COLO829 (cell line): ENCODE measurements at places on chromosomes 1 and 21.
A peak's percentile ranks its signal among the peaks of the same experiment; 100 is the strongest.

- DNase-seq = no peak
Measured at GRCh38 chr1:244159646-244160045, 108.6 kb downstream of the ZBTB18 start.

GRCh38 chr1:156565519-156565918 is 6.8 kb downstream of the IQGAP3 start:
- no peak for DNase-seq

GRCh38 chr1:151508833-151509232 is 2.4 kb upstream of the CGN start:
- no peak for DNase-seq

DNA sequence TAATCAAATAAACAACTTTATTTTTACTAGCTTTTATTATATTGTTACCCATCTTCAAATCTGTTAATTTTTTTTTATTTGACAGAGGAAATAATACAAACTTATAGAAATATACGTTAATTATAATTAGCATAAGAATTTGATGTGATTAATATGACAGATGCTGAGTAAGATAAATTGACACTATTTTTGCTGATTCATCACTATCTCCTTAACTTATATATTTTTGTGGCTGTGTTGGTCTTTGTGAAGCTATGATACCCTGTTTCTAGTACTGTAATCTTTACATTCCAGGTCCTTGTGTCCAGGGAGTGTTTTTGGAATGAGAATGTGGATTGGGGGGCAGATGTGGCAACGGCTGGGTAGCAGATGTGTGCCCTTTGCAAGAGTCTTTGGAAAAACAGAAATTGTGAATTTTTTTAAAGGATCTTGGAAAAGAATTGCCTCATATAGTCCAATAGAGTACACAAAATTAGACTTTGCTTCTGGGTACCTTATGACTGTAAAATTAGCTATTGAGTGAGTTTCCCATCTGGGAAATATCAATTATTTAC is 102.6 kb downstream of the KCNK2 start:
- DNase-seq = no peak

DNA sequence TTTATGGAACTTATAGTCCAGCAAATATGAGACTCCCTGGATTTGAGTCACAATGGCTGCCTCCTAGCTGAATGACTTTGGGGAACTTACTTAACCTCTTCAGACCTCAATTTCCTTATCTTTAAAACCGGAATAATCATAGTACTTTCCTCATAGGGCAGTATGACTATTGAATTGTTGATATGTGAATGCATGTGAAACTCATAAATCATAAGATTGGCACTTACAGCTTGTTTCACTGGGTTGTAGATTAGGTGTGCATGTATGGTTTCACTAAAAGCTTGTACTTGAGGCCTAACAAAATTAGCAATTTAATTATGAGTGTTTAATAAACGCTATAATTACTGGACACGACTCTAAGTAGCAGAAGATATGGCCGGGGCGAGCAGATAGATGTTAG is 72.5 kb downstream of the ST6GALNAC5 start:
- no peak for DNase-seq

- DNase-seq = no peak
Measured at GRCh38 chr1:107535091-107535490, 394.3 kb downstream of the NTNG1 start.

DNA sequence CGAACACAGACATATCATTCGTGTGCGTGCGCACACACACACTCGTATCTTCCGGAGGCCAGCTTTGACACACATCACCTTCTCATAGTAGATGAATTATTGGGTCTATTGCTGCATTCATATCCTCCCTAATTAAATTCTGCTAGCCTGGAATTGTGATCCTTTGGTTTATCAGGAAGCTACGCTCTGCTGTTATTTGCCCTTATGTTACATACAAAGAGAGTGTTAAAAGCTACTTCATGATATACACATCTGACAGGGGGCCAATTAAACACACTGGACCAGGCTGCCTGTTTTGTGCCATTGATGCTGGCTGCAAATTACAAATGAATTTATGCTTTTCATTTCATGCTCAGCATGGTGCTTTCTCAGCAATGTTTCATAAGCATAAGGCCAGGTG is 252.0 kb downstream of the RHOU start:
- no peak for DNase-seq

GRCh38 chr1:160373696-160374095 is 6.8 kb downstream of the NHLH1 start:
- DNase-seq = no peak

GRCh38 chr1:53708687-53709086 is 30.3 kb downstream of the GLIS1 start:
- no peak for DNase-seq

DNA sequence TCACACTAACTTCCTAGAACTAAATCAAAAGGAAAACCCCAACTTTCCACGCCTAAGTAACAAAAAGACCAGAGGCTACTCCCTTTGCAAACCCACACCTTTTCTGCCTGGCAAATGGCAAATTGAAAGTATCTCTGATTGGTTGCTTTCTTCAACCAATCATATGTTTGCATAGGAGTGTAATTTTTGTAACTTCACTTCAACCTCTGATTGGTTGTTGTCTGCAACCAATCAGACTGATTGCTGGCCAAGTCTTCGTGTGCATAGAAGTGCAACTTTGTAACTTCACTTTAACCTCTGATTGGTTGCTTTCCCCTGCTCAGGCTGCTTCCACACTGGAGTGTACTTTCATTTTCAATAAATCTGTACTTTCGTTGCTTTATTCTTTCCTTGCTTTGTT is 36.9 kb upstream of the PADI2 start:
- no peak for DNase-seq

DNA sequence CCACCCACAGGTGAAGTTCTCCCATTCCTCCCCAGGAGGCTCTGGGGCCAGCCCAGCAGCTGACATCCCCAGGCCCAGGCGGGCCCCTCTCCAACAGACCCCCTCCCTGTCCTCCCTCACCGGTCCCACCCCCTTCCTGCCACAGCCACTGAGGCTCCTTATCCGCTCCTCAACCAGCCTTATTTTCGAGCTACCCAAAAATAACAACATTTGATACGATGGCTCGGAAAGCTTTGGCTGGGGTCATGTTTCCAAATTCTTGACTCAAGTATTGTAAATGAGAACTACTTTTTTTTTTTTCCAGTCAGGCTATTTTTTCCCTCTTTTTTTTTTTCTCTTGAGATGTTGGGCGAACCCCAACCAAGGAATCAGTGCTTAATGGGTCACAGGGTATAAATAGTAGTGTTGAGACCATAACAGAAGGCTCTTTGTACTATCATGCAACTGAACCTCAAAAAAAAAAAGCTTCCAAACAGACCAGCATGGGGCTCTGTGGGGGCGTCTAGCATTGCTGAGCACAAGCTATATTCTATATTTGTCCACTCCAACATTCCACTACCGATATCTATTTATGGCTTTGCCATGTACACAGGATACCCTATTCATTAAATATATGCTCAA is 27.2 kb downstream of the IRF2BP2 start:
- peak; percentile 90 for DNase-seq

- no peak for DNase-seq
Measured at GRCh38 chr1:167330601-167331293, 110.1 kb downstream of the POU2F1 start.

DNA sequence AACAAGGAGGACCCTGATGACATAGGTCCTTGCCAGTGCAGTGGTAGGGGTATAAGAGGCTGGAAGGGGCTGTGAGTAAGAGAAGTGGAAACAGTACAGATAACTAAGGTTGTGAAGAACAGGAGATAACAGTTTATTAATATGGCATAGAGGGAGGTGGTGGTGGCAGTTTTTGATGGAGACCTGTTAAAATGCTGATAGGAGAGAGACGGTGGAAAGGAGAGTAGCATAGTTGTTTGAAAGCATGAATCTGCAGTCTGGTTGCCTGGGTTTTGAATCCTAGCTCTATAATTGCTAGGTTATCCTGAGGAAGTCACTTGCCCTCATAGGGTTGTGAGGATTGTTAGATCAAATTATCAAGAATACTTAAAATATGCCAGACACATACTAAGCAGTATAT is 19.4 kb downstream of the LRRC41 start:
- no peak for DNase-seq

- no peak for DNase-seq
Measured at GRCh38 chr1:55245781-55246180, 30.6 kb upstream of the USP24 start.
